ENCODE measurements at places on chromosomes 2 and 18.

DNA sequence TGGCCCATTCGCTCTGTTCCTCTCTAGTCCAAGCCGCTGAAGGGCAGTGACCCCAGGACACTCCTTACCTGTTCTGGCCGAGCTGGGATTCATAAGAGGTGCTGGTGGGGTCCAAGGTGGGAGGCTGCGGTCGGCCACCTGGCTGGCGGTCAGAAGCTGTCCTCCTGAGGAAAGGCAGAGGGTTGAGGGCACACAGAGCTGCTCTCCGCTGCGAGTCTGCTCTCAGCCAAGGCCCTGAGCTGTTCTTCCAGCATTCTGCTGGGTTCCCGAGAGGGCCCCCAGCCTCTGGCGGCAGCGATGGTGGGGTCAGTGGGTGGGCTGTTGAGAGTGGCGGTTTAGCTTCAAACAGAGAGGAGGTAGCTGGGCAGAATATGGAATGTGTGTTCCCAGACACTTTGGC is 3.8 kb downstream of the PCARE start:
- DNase-seq = no peak

DNA sequence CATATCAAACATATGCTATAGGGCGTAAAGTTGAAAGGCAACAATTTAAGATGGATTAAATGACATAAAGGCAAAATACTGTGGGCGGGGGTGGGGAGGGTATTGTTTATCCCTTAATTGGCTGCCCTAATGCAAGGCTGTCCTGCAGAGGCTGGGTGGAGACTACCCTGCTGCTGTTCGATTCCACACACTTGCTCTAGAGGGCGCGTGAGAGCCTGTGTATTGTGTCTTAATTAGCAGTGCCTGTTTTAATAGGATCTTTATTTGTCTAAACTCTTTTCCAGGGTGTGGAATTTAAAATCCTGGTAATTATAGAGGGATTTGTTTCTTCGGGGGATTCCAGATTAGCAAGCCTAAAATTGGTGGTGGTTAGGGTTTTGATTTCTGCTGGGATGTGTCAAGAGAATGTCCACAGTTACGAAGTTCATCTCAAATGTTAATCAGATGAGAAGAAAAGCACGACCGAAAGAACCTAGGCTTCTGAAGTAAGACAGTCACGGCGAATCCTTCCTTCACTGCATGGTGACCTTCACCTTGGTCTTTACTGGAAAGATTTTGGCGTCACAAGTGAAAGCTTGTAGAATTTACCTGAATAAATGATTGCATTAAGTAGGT is 103.5 kb upstream of the MAP3K20 start:
- no peak for DNase-seq

DNA sequence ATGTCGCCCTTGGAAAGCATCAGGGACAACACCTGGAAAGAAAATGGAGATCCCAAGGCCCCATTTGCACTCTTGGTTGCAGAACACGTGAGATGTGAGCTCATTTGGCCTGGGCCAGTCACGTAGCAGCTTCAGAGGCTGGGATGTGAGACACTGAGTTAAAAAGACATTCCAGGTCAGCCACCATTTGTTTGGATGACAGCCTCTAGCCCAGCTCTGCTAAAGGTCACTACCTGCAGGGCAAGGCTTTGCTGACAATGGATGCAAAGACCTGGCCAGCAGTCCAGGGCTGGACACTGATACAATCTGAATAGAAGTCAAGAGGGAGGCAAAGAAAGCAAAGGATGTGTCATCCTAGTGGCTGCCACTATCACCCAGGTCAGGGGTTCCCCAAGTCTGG is 83.9 kb upstream of the LRPPRC start:
- DNase-seq = no peak

DNA sequence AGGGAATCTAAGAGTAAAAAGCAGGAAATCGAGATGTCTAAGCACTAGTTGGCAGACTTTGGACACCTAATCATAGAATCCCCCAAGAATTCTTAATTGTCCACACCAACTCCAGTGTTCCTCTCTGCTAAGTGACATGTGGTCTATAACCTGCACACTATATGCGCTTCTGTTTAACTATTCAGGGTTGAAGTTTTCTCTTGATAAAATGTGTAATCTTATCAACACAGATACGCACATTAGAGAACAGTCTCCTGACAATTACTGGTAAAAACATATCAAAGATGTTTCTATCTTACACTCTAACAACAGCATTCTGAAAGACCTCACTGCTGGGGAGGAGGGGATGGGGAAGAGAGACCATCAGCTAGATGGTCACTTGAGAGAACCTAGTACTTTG is 3.9 kb downstream of the ABCB11 start:
- DNase-seq = no peak

DNA sequence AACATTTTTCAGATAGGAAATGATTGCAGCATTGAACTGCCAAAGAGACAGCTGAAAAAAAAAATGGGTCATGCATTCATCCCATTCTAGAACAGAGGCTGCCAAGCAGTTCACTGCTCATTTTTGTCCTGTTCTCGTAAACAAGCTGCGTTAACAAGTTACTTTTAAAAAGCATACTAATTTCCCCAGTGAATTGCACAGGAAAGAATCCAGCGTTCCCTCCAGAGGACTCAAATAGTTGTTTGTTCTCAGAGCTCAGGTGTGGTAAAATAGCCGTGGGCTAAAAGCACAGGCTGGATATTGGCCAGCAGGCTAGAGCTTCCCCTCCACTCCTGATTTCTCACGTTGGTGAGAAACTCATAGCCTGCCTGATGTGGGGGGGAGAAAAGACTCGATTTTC is 76.1 kb upstream of the AQP4 start:
- DNase-seq = no peak

DNA sequence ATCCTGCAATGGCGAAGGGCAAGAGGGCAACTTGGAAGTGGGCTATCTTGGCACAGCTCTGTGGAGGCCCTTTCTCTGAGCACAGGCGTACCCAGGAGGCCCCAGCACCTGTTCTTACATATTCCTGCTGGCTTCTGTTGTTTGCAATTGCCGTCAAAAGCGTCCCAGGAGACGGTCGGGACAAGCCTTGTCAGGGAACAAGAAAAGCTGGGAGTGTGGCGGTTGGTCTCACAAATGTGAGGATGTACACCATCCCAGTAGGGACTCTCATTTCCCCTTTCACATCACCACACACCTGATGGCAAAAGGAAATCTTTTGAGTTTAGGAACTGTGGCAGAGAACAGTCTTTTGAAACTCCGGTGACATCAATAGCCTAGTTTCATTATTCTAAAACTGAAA is 94.7 kb upstream of the EFEMP1 start:
- no peak for DNase-seq

- no peak for DNase-seq
These were observed 157.7 kb downstream of the CCDC178 start for GRCh38 chr18:33282709-33283333.

DNA sequence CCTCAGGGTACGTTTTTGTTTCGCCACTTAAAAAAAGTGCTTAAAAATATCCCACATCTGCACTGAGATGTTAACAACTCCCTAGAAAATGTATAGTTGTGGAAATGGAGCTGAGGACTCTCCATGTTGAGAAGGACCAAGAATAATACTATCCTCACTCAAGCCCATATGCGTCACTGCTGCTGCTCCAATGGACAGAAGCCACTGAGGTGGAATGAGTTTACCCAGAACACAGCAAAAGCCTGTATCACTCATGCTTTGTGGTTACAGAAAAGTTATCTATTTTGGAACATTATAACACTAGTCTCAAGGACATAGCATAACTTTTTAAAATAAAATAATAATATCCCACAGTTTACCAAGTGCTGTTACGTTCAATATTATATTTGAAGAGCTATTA is 31.9 kb downstream of the DSC3 start:
- no peak for DNase-seq

DNA sequence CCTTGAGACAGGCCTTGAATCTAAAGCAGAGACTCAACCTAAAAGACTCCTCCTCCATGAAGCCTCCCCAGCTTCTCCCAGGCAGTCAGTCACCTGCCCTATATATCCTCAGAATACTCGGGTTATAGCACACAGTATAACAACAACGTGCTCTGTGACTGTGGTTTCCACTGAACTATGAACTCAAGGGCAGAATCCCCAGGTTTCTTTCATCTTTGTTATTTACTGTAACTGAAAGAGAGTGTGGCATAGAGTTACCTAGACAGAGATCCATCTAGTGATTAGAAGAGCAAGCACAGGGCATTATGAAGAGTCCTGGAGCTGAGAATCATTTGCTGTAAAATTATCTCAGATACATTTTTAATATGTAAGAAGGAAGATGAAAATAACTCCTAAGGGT is 281.6 kb upstream of the ZNF521 start:
- no peak for DNase-seq

- DNase-seq = no peak
These were observed 97.3 kb downstream of the FMNL2 start for GRCh38 chr2:152432206-152432653.

- no peak for DNase-seq
These were observed 55.6 kb downstream of the BIN1 start for GRCh38 chr2:127051116-127052056.

- DNase-seq = no peak
These were observed 443.4 kb downstream of the NYAP2 start for GRCh38 chr2:225842939-225843338.

GRCh38 chr2:60535685-60536312 is 17.7 kb downstream of the BCL11A start:
- DNase-seq = no peak

DNA sequence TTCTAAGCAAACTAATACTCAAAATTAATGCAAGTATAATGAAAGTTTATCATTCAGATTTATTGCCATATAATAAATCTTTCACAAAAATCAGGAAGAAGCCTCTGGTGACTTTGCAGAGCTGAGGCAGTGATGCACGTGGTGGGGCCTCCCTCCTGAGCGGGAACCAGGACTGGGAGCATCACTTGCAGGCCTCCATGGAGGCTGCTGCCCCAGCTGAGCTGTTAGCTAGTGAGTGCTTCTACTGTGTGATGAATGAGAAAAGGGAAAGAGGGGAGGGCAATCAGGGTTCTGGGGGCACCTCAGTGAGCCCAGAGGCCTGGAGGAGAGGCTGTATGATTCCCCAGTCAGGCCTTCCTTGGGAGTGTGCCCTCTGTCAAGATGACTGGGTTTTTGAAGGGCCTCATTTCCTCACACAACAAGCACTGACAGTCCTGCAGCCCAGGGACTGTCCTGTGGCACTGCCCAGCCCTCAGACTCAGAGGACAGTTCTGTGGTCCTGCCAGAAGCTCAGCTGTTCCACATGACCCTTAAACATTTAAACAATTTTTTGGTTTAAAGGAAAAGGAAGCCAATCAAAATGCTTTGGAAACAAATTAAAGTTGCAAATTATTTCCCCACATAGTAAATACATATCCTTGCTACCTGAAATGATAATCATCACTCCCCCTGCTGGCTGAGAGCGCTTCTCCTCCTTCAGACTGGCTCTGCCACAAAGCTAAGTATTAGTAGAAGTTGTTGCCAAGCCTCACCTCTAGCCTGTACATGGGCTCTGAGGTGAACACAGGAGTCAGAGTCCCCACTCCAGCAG is 90.9 kb upstream of the SMAD7 start:
- DNase-seq = no peak

GRCh38 chr18:10400534-10401307 is 53.7 kb upstream of the APCDD1 start:
- DNase-seq = no peak

DNA sequence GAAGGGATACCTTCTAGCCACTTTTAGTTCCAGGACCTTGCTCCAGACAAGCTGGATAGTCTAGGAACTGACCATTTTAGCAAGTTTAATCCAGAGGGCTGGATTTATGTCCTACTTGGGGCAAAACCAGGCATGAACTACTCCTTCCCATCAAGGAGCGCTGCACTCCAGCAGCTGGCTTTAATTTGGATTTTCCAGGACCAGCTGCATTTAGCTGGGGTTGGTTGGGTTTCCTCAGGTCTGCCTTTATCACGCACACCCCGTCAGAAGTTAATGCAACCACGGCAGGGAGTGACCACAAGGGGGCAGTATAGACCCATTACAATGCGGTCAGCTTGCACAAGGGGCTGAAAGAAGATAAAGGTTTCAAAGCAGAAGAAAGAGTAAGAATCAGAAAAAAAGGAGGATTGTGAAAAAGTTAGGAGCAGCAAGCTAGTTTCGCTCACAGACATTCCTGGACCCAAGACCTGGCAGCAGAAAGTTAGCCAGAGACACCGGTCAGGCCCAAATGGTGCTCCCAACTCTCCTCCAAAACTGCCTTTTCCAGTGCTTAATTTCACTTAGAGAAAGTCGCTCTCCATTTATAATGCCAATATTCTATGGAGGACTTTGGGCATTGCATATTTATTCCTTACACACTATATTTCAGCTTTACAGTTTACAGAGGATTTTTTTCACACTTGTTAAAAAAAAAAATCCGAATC is 40.1 kb downstream of the SLC4A1AP start:
- DNase-seq = peak; percentile 62

- DNase-seq = no peak
These were observed 9.8 kb upstream of the PAPOLG start for GRCh38 chr2:60746318-60746717.

DNA sequence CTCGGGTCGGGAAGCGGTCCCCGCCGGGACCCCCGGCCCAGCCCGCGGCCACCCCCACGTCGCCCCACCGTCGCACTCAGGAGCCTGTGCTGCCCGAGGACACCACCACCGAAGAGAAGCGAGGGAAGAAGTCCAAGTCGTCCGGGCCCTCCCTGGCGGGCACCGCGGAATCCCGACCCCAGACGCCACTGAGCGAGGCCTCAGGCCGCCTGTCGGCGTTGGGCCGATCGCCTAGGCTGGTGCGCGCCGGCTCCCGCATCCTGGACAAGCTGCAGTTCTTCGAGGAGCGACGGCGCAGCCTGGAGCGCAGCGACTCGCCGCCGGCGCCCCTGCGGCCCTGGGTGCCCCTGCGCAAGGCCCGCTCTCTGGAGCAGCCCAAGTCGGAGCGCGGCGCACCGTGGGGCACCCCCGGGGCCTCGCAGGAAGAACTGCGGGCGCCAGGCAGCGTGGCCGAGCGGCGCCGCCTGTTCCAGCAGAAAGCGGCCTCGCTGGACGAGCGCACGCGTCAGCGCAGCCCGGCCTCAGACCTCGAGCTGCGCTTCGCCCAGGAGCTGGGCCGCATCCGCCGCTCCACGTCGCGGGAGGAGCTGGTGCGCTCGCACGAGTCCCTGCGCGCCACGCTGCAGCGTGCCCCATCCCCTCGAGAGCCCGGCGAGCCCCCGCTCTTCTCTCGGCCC is 13.6 kb downstream of the SPEG start:
- no peak for DNase-seq

- no peak for DNase-seq
These were observed 28.4 kb upstream of the CCDC102B start for GRCh38 chr18:68769461-68769860.

DNA sequence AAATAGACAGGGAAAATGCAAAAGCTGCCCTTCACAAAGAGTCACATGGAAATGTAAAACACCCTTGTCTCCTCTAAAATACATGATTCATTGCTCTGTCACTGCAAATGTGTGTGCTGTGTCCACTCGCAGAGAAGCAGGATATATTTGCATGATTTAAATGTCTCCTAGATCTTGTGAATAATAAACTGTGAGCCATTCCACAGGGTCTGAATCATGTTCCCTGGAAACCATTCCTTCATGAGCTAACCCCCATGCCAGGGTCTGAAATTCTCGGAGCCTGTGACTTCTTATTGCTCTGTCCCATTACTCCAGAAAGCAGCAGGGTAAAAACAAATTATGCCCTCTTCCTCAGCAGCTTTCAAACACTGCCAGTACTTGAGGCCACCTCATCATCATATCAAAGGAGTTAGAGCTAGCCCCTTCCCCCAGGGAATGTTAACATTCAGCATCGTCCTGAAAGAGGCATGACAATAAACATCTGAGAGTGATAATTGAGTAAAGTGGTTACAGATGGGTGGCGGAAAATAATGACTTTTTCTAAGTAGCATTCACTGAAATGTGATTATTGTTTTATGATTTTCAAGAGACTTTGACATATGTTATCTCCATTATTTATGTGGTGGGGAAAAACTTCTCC is 11.7 kb upstream of the CNGA3 start:
- no peak for DNase-seq

- no peak for DNase-seq
These were observed 87.7 kb downstream of the LYPD6 start for GRCh38 chr2:149418065-149418464.

Data from activated CD8-positive, alpha-beta memory T cell treated with anti-CD3 and anti-CD28 coated beads for 1 hour (primary cell).